ENCODE measurements at places on chromosomes 5 and 9.

GRCh38 chr5:133569347-133569746 is 43.0 kb downstream of the FSTL4 start:
- no peak for DNase-seq

- DNase-seq = no peak
Measured at GRCh38 chr5:144510845-144511579, 340.3 kb downstream of the KCTD16 start.

- no peak for DNase-seq
Measured at GRCh38 chr5:141986072-141986471, 17.2 kb downstream of the RNF14 start.

GRCh38 chr9:75824816-75825568 is 65.5 kb upstream of the PCSK5 start:
- no peak for DNase-seq

DNA sequence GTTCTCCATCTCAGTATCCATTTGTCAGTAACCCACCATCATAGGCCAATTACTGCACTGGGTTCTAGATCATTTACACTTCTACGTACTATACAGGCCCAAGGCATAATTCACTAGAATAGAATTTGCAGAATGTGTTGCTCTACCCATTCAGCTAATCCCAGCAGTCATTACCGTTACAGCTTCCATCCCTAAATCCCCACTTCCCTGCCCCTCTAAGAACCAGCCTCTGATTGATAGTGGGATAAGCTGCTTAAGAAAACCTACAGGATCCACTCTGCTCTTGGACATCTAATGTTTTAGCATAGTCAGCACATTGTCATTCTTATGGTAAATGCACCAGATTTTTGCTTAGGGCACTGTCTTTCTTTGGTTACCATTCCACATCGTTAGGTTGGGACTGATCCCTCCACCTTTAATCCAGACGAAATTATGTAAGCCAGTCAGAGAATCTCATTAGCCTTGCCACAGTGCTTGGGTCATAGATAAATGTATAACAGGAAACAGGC is 39.3 kb upstream of the CHD1 start:
- DNase-seq = no peak

DNA sequence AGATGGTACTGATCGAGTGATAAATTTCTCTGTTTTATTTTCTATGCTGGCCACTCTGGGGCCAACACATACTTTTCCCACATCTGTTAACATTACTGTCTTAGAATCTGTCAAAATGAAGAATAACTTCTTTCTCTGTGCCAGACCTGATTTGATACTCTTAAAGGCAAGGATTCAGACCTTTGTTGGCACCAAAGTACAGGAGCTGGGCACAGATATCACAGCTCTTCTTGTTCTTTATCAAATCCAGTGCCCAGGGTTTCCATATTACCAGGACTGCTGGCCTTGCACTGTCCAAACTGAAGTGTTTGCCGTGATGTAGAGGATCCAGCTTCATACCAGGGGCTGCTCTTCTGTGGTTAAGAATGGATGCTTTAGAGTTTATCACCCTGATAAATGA is 20.9 kb downstream of the ZNF474 start:
- no peak for DNase-seq

DNA sequence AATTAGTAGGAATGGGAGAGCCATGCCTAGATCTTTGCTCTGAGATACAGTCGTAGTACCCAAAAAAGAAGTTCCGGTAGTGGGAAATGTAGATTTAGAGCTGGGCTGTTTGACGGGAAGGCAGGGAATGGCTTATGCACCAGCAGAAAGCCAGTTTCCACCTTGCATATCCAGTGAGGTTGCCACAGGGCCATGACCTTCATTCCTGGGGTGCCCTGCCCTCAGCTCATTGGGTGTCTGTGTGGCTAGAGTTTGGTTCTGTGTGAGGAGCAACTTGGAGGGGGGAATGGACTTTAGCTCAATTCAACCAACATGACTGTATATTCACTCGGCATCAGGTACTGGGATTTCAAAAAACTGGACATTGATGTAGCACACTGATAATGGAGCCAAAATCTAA is 300.1 kb downstream of the MLLT3 start:
- DNase-seq = no peak

DNA sequence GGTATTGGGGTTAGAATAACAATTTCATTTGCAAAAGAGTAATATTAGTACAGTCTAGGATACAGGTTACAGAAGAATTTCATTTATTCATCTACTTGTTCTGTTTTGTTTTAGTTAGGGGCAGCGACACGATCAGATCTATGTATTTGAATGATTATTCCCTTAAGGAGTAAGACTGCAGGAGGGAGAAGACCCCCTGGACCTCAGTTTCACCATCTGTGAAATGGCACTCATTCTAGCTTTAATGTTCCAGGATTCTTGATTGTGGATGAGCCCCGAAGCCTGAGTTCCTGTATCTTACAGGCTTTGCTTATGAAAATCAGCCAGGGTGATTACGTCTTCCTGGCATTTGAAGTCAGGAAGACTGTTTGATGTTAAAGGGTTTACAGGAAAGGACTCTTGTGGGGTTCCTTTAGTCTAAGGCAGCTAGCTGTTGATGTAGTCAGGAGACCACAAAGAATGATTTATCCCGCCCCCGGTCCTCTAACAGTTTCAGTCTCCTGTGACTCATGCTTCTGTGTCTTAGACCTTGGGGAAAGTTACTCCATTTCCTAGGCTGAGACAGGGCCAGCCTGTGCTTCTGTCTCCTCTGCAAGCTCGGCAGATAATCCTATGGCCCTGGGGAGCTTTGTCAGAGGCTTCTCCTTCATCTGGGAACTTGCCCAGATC is 11.5 kb downstream of the SMIM3 start:
- no peak for DNase-seq

Measured in NCI-H774 (cell line).